Suppressor macrophage treated with lipopolysaccharide for 4 hours (primary cell): ENCODE measurements at places on chromosomes 1 and 21.

- no peak for DNase-seq
These were observed 14.8 kb downstream of the MFSD2A start for GRCh38 chr1:39969531-39970270.

- peak; percentile 37 for DNase-seq
These were observed 10.8 kb downstream of the OSBPL9 start for GRCh38 chr1:51627672-51628071.

- no peak for DNase-seq
These were observed 18.7 kb downstream of the HHIPL2 start for GRCh38 chr1:222529181-222529580.

GRCh38 chr1:220878191-220879075, 810 bp upstream of the HLX start:
- peak; percentile 93 for DNase-seq

DNA sequence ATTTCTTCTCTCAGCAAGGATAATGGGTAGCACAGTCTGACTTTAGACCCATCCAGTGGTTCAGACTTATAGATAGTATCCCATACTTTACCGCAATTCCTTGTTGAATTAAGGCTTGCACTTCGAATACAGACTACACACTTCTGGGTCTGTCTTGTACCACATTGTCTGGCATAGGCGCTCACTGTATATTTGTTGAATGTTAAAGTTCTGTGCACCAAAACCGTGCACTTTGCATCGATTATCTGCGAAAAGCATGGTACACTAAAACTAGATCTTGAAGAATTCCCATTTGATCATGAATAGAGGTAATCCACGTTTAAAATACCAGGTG, 556 bp upstream of the RYR2 start:
- no peak for DNase-seq

- DNase-seq: peak; percentile 71
These were observed 178.8 kb downstream of the NR5A2 start for GRCh38 chr1:200206340-200206739.

DNA sequence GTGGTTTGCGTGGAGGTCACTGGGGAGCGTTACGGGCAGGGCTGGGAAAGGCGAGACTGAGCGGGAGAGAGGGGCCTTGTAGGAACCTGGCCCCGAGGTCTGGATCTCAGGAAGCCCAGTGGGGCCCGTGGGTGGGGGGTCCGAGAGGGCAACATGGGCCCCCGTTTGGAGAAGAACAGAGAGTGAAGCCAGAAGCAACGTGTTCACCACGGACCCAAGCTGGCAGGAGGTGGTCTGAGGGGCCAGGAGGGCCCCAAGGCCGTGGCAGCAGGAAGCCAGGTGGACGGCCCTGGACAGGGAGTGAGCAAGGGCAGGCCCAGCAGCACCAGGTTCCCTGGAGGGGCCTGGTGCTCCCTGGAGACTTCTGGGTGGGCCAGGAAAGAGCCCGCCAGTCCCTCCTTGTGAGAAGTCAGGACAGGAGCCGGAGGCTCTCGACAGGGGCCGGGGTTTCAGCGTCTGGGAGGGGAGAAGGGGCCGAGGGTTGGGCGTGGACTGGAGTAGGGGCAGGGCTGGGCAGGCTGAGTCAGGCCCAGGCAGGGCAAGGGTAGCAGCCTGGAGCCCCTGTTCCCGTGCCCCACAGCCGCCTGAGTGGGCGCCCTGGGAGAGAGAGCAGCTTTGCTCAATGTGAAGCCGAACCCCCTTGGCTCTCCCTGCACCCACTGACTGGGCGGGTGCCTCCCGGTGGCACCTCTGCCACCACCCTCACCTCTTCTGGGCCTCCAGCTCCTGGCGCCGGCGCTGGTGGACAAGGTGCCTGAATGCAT, 33.5 kb downstream of the CFAP74 start:
- DNase-seq: no peak

GRCh38 chr21:41289431-41289830, 27.2 kb upstream of the FAM3B start:
- no peak for DNase-seq

- DNase-seq: no peak
These were observed 54.3 kb upstream of the LGALS8 start for GRCh38 chr1:236469466-236469865.

- no peak for DNase-seq
These were observed 660.0 kb downstream of the PTPRU start for GRCh38 chr1:29896300-29896699.

GRCh38 chr1:203649551-203649998, 22.9 kb downstream of the ATP2B4 start:
- DNase-seq: no peak

DNA sequence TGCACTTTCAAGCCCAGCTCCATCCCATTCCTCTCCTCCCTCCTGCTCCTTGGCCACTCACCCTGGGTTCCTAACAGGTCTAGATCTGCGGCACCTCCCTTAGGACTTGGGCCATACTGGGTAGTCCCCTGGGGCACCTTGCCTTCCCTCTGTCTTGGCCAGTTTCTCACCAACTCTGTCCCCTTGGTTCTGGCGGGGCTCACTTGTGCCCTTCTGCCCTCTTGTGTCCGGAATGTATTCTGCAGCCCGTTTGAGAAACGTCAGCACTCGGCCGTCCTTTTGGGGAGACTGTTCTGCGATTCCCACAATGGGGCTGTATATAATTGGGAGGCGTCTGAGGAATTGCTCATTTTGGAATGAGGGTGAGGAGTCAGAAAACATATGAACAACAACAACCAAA, 162.4 kb downstream of the ZSCAN20 start:
- DNase-seq: peak; percentile 45

- DNase-seq: peak; percentile 85
These were observed 15.9 kb downstream of the RNU5D-1 start for GRCh38 chr1:44714944-44715571.

DNA sequence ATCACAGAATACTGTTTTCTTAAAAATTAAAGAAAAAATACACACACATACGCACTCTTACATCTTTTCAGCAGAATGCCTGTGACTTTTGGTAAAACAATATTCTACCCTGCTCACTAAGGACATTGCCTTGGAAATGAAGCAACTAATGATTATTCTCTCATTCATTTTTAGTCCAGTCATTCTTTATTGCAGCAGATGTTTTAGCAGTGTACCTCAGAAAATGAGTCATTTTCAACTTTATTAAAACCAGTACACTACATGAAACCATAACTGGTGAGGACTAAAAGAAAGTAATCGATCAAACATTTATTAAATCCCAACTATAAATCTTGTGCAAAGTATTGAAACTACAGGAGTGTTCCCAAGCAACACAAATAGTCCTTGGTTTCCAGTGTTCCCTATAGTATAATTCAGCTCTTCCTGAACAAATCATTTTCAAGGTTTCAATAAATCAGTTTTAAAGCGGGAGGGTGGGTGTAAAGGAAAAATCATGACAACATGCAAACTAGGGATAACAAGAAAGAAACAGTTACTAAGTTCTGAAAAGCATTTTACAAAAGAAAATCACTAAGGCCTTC, 114.2 kb downstream of the ADGRL4 start:
- no peak for DNase-seq

GRCh38 chr1:175043824-175044223, 20.6 kb upstream of the MRPS14 start:
- DNase-seq: no peak

GRCh38 chr1:227215863-227216510, 102.3 kb downstream of the CDC42BPA start:
- DNase-seq: no peak
